Gastrocnemius medialis (tissue), 4 donors: ENCODE measurements at places on chromosomes 13 and 19.

DNA sequence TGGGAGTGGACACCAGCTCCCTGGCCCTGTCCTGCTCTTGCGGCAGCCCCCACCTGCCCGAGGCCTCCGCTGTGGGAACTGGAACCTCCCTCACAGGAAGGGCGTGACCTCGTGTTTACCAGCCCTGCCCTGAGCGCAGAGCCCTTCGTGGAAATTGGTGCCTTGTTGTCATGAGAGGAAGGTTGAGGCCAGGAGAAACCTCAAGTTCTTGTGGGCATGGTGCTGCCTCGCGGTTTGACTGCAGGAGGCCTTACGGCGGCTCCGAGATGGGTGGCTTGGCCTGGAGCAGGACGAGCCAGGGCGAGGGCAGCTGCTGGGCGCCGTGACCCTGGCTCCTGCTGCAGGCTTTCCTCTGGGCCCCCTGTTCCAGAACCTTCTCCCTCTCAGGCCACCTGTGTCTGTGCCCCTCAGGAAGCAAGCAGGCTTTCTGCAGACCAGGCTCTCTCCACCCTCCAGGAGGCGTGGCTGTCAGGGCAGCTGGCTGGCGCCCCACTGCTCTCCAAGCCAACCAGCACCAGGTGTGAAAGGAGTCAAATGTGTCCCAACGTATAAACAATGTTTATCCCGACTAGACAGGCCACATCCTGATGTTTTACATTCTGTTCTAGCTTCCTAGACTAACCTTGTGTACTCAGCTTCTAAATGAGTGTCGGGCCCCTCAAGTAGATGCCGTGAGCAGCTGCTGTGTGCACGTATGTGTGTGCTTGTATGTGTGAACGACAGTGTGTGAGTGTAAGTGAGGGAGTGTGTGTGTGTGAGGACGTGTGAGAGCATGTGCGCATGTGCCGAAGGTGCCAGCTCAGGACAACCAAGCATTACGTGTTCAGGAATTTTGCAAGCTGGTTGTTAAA is 10.4 kb upstream of the RASA3 start:
- DNase-seq: no peak

GRCh38 chr19:49210901-49211451 is 53.4 kb downstream of the TRPM4 start:
- no peak for DNase-seq

DNA sequence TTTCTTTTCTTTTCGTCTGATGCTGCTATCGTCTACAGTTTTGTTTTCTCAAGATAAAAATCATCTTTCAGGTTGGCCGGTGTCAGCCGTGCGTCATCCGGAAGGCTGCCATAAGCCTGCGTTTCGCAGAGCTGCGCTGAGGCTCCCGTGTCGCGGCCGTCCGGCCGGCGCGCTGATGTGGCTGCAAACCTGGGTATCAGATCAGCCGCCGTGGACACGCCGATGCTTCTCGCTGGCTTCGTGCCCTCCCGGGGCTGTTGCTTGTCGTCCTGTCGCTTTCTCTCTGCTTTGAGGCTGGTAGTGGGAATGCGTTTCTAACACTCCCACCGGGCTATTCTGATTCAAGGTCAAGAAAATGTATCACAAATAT is 45.9 kb upstream of the TFDP1 start:
- no peak for DNase-seq

GRCh38 chr13:106096661-106097092 is 438.8 kb downstream of the EFNB2 start:
- DNase-seq: no peak

DNA sequence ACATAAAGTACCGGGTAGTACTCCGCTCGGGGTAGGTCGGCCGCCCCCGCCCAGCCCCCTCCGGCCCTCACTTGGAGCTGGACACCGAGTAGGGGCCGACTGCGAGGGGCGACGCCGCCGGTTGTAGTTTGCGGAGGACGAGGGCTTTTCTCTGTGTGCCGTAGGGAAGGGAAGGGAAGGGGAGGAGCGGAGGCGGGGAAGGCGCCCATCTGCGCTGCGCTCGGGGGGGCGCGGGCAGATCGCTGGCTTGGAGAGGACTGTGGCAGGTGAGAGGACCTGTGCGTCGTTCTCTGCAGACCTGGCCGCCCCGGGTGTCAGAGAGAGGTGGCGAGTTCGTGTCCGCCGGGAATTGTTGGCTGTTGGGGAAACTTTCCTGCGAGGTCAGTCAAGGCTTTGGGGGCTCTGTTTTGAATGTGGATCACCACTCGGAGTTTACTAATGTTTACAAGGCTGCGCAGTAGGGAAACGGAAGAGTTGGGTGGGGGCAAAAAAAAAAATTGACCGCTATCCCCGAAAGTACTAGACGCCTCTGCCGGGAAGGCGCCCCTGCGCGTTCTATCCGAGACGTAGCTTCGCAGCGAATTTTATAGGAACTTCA is 1.4 kb downstream of the ING1 start:
- peak; percentile 55 for DNase-seq

- DNase-seq: no peak
Observed at GRCh38 chr13:41004875-41005693, 14.0 kb downstream of the ELF1 start.

DNA sequence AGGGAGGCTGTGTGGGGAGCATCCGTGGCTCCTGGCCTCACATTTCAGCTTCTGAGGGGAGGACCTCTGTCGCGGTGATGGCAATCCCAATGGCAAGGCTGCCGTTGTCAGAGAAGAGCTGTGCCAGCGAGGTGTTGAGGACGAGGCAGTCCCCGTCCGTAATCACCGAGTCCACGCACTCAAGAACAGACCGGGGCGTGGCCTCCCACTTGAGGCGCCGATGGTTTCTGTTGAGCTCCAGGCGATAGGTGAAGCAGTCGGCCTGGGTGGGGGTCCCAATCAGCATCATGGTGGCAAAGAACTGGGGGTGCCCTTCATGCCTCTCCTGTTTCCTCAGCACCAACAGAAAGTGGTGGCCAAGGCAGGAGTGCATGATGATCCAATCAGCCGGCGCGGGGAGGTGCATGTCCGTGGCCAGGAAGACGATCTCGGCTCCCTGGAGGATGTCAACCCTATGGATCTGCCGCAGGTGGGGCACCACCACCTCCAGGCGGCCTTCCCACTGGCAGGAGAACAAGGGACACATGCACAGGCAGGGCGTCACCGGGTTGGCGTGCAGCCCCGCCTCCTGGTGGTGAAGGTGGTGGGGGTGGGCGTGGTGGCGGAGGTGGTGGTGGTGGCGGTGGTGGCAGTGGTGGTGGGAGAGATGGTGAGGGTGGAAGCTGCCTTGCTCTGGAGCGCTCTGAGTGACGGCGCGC is 68.1 kb downstream of the SIAH3 start:
- no peak for DNase-seq

DNA sequence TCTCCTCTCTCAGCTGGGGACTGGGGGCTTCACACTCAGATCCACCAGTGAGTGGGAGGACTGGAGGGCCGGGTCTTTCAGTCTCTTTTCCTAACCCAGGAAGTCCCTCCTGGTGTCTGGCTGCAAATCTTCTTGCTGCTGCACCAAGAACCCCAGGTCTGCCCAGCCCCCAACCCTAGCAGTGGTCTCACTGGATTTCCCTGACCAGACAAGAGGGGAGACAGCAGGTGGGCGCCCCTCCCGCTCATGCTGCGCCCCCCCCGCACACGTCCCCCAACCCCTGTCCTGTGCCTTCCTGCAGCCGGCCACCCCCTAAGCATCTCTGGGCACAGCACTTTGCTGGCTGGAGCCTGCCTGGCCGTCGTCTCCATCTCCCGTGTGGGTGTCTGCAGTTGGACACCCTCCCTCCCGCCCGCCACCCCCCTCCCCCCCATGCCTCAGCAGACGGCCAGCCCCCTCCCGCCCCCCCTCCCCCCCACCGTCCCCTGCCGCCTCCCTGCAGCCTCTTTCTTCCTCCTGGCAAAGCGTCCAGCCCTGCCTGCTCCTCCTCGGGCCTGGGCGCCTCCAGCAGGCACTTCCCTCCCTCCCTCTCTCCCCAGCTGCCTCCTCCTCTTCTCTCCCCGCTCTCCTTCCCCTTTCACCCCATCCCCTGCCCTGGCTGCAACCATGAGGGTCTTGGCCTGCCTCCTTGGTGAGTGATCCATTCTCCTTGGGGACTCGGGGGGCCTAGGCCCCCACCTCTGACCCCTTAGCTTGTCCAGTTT is at the start of gene SSC5D:
Gene SSC5D, plus strand, starts transcription at position 513 of the 764 bp plus-strand sequence. Its CDS starts 154 bp downstream, at position 667.
- no peak for DNase-seq

DNA sequence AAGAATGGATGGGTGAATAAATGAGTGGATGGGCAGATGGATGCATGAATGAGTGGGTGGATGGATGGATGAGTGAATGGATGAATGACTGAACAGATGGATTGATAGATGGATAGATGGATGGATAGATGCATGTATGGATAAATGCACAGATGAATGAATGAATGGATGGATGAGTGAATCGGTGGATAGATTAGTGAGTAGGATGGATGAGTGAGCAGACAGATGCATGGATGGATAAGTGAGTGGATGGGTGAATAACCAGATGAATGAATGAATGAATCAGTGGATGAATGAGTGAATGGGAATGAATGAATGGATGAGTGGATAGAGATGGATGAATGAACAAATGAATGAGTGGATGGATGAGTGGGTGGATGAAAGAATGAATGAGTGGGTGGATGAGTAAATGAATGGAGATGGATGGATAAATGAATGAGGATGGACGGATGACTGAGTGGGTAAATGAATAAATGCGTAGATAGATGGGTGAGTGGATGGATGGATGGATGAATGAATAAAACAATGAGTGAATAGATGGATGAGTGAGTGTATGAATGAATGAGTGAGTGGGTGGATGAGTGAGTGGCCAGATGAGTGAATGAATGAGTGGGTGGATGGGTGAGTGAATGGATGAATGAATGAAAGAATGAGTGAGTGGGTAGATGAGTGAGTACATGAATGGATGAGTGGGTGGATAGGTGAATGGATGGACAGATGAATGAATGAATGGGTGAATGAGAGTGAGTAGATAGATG is 13.0 kb downstream of the GAS6 start:
- DNase-seq: no peak

DNA sequence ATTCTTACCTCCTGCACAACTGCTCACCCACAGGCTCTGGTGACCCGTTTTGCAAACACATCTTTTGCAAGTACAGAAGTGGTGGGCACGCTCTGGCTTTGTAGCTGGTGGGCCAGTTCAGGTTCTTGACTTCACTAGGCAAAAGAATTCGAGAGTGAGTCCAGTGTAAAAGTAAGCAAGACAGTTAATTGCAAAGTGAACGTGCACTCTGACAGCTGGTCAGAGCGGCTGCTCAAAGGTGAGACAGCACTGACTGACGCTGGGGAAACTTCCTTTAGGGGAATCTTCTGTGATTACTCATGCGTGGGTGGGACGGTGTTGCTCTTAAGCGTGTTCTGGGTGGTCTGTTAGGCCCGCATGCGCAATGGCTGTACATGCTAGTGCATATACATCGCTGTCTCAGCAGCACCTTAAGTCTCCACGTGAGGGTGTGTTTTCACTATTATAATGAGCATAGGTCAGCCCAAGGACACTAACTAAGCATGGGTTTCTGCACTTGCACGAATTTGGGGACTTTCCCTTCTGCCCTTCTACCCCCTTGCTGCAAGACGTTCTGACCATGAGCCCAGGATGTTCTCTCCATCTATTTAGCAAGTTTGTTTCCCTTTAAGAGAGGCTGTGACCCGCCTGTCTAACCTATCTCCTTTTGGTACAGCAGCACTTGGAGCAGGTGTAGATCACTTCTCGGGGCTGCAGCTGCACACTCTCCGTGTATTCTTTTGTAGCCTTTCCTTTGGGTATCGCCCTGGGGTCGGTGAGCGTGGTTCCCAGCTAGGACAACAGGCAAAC is 30.2 kb upstream of the CD33 start:
- DNase-seq: no peak

DNA sequence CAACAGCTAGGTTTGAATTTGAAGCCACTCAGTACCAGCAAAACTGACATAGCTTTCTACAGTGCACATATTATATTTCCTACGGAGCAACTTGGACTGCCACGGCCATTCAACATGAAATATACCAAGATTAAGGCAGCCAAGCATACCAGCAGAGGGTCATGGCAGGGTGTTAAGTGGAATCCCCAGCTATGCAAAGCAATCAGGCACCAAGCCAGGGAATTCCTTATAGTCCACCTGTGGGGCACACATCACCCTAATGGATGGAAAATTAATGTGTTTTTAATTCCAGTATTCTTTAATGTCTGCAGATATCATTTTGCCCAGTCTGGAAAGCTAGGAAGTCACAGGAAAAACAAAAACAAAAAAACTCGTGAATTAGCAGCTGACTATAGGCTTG is 1190.3 kb downstream of the EFNB2 start:
- no peak for DNase-seq

DNA sequence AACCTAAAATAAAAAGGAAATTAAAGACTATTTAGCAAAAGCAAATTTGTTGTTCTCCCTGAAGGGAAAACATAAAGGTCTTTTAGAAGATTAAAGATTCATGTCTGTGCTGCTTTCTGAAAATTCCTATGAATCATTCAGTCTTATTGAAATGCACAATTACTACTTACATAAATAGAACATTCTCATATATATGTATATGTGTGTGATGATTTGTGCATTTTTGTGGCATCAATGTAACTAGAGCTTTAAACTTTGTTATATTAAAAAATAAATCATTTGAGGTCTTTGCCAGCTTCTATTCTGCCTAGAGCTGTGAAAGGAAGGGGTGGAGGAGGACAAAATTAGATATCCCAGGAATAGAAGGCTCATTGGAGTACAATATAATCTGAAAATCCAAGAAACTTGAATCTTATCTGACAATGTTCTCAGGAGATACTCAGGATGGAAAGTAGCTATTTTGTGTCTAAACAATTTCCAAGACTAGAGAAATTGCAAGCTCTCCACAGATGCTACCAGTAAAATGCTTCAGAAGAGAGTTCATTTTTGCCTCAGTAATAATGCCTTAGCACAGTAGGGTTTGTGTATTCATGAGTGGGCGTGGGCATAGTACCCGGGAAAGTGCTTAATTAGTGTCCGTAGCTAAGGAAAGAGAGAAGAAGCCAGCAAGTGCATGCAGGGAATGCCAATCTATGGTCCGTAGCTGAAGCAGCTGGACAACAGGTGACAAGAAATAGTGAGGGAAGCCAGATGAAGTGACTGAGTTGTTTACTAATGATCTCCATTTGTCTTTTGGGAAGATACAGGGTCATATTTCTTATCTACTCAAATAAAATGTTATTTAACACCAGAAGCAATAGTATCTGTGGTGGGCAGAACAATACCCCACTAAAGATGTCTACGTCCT is 395.5 kb upstream of the NBEA start:
- no peak for DNase-seq

- DNase-seq: no peak
Observed at GRCh38 chr13:76522083-76522755, 364.0 kb downstream of the KCTD12 start.

GRCh38 chr13:40271931-40272775 is 394.3 kb downstream of the FOXO1 start:
- peak; percentile 83 for DNase-seq
